ENCODE measurements at places on chromosomes 1 and 21.

DNA sequence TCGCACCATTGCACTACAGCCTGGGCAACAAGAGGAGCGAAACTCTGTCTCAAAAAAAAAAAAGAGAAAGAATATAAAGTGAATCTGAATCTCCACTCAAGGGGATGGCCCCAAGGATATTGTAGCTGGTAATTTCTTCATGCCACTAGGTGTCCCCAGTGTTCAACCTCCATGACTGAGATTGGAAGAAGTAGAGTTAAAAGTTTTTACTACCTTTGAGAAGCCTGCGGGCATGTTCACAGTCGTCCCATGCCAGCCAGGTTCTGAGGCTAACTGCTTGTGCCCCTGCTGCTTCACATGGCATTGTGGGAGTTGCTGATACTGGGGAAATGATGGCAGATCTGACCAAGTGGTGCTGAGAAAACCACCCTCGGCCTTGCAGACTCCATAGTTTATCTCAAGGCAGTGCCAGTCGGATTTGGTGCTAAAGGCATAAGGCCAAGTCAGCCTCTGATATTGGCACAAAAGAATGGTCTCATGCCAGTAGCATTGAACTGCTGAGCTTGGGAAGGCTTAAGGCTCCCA is 10.8 kb upstream of the SHISA4 start:
- DNase-seq = peak; percentile 74

GRCh38 chr1:207361889-207362288 is 40.4 kb downstream of the CD55 start:
- DNase-seq = no peak

DNA sequence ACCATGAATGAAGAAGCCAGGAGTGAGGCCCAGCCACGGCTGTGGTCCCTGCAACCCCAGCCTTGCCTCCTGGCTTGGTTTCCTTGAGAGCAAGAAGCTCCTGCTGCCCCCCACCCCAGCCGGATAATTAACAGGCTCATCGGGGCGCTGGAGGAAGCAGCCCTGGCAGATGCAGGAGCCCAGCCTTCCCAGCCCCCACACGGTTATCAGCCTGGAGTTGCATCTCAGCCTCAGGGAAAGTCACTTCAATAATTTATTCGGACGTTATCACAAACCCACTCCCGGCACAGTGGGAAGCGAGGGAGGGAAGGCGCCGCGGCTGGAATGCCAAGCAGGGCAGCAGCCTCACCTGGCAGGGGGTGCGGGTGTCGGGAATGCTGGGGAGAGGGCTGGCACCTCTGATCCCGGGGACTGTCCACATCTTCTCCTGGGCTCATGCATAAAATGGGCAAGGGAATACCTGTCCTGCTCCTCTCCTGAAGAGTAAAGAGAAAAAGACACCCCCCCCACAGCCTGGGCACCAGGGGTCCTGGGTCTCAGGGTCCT is 43.3 kb upstream of the LRP8 start:
- DNase-seq = no peak

GRCh38 chr1:211576717-211577116 is 2.2 kb downstream of the SLC30A1 start:
- no peak for DNase-seq

DNA sequence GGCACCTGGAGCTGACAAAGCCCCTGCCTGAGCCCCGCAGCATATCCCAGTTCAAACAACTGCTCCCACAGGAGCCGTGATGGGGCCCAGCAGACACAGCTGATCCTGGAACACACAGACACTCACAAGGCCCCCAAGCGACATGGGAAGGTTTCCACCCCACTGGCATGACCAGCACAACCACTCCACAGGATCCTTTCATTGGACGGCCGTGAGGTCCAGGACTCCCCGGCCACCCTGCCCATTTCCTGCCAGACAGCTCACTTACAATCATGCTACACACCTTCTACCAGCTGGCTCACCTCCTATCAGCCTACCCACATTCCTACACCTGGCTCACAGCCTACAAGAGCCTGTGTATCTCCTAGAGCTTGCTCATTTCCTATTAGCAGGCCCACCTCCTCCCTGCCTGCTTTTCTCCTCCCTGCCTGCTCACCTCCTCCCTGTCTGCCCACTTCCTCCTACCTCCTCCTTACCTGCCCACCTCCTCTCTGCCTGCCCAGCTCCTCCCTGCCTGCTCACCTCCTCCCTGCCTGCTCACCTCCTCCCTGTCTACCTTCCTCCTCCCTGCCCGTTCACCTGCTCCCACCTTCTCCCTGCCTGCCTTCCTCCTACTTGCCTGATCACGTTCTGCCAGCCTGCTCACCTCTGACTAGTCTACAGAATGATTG is 73.9 kb downstream of the MATN1 start:
- DNase-seq = no peak

GRCh38 chr1:43367026-43367903 is 546 bp downstream of the ELOVL1 start:
- DNase-seq = peak; percentile 80

GRCh38 chr1:203662360-203662759 is 35.7 kb downstream of the ATP2B4 start:
- no peak for DNase-seq

- peak; percentile 39 for DNase-seq
Measured at GRCh38 chr1:119674835-119675289, 26.8 kb upstream of the ZNF697 start.

DNA sequence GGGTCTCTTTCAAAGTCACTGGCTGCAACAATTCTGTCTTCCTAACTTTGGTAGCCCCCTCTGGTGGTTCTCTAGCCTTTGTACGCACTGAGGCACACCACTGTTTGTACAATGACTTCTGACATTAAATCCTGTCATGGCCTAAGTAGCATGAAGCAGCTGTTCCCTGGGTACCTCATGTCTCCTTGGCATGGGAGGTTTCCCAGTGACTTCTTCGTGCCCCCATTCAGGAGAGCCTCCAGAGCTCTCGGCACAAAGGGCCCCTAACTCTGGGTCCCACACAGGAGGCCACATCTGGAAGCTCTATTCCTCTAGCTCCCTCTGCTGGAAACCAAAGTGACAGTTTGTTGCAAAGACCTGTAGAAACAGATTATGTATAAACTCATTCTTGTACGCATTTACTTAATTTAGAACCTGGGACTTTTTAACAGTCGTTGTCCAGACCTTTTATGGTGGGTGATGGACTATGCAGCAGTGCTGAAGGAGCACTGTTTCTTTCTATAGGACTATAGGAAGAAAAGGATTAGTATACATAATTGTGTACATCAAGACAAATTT is 13.4 kb downstream of the SWT1 start:
- DNase-seq = peak; percentile 87

GRCh38 chr1:35524106-35524505 is 33.1 kb downstream of the KIAA0319L start:
- no peak for DNase-seq

DNA sequence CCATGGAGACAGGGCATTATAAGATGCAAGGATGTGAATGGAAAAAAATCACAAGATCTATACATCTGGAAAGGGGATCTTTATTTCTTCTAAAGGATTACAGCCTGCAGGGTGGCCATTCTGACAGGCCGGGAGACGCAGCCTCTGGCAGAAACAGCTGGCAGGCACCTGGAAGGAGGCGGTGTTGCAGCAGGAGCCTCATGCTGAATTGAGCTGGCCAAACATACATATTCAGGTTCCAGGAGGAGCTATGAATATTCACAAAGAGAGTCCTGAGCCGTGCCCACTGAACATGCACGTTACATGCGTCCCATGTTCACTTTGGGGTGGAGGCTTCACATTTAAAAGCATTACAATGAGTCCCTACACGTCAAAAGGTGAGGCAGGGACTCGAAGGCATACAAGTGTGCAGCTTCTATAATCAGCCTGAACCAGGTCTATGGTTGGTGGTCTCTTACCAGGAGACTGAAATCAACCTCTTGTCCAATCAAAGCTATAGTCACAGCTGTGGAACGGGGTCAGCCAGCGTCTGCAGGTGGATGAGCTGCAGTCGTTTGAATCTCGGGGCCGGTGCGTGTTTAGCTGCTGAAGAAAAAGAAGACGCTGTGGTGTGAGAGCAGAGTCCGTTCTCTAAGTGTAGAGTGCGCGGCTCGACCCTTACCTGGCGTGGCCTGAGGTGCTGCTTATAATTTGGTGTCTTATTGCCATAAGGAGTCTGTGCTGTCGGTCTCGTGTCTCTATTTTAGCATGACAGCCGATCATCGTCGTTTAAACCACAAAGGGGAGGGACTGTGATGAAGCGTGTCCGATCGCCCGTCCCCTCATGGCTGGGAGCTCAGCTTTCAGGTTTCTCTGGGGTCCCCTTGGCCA is 183.0 kb downstream of the ETS2 start:
- DNase-seq = no peak

GRCh38 chr1:91729621-91730358 is 156.2 kb downstream of the TGFBR3 start:
- DNase-seq = no peak

- DNase-seq = no peak
Measured at GRCh38 chr21:14987370-14988170, 77.2 kb downstream of the NRIP1 start.

GRCh38 chr1:62744611-62745577 is 39.0 kb upstream of the ATG4C start:
- DNase-seq = no peak

- no peak for DNase-seq
Measured at GRCh38 chr1:155334962-155335361, 14.3 kb downstream of the RUSC1 start.

GRCh38 chr1:215845234-215845891 is 278.3 kb downstream of the KCTD3 start:
- no peak for DNase-seq

GRCh38 chr1:74767490-74767889 is 34.5 kb downstream of the TYW3 start:
- DNase-seq = no peak

DNA sequence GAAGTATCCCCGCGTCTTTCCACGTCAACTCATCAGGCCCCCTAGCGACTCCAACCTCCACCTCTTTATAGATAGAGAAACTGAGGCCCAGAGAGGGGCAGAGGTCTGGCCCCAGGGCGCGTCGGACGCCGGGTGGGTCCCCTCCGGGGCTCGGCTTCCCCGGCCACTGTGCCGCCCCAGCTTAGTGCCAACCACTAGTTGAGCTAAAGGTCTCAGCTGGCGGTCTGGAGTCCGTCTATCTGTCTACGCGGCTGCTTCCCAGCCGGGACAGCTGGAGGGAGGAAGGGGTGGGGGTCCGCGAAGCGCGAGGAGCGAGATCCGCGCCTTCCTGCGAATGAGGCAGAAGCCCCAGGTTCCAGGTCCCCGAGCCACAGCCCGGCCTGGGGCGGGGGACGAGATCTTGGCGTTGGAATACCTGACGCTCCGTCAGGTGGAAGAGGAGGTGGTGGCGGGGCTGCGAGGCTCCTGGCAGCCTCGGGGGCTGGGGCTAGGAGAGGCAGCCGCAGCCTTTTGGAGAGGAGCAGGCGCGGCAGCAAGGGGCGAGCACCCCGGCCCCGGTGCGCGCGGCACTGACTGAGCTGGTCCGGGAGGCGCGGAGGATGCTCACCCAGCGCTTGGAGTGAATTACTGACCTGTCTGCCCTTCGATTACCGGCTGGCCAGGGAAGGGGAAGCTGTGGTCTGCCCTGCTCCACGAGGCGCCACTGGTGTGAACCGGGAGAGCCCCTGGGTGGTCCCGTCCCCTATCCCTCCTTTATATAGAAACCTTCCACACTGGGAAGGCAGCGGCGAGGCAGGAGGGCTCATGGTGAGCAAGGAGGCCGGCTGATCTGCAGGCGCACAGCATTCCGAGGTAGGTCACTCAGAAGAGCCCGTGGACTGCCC is 937 bp downstream of the PODN start:
- no peak for DNase-seq

DNA sequence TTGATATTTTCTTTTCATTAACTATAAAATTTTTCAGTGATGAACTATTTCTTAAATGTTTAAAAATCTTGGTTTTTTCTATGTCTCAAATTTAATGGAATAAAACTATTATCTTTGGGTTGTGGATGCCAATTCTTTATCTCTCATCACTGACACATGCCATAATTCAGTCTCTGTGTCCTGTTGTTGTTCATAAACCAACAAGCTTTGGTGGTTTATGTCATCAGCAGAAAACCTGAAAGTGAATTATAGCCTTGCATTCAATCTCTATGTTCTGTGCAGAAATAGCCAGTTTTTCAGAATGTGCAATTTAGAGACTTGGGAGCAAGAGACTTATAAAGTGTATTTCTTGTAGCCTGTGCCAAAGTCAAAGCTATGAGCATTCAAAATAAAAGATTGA is 462.6 kb upstream of the ADGRL4 start:
- no peak for DNase-seq

DNA sequence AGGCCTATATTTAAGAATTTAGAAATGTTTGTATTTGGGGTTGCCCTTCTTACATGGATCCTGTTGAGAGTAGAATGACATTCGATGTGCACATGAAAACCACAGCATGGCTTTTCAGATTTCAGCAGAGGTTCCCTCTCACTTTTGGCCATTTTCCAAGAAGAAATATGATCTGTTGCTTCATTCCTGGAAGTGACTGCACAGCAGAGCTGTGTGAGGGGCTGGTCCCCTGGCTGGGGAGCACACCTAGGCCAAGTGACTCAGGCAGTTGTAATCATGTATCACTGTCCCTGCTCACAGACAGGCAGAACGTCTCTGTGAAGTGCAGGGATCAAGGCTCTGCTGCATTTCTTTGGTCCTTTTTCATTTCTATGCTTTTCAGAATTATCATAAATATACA is 32.3 kb downstream of the AGT start:
- no peak for DNase-seq

DNA sequence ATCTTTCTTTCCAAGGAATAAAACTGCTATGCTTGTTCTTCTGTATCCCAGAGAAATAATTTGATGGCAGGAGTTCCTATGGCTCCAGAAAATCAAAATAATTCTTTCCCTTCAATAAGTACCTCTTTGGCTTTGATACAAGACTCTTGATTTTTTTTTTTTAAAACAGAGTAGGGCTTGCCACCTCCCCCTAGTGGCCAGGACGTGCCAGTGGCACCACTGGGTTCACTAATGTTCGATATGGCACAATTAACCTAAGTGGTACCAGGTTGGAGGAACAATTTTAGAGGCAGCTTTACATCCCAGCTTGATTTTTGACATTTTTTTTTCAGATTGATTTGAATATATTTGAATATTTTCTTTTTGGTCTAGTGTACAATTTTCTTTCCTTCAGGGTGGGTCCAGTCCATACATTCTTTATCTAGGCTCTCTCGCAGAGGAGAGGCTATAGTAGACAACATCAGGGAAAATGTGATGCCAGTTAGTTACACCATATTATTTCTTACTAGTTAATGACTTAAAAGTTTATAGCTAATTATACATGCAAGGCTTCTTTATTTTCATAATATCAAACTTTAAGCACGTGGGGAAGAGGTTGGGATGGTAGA is 330.9 kb downstream of the S1PR1 start:
- no peak for DNase-seq
